ENCODE measurements at places on chromosomes 6 and 20.

DNA sequence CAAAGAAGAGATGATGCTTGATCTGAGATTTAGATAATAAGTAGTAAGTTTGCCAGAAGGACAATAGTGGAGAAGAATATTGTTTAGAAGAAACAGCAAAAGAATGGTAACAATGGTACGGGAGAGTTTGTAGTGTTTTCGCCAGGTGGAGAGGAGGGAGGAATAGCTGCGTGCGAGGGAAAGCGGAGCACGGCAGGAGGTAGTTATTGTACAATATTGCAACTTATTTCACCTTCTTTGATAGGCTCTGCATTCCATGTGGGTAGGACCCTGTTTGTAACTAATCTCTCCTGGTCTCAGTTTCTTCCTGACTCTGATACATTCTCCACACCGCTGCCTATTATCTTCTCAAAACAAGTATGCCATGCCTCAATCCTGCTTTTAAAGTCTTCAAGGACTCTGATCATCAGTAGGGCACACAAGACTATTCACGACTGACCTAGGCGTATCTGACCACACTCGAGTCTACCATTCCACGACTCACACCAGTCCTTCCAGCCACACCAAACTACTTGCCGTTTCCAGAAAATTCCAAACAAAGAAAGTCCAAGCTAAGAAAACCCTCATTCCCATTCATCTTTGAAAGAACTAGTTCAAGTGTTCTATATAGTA, 1.1 kb downstream of the PPIL4 start:
- DNase-seq = no peak

- DNase-seq = no peak
Measured at GRCh38 chr6:3297909-3298308, 39.2 kb downstream of the PSMG4 start.

GRCh38 chr6:143652841-143653331, 24.9 kb upstream of the PHACTR2 start:
- DNase-seq = no peak

DNA sequence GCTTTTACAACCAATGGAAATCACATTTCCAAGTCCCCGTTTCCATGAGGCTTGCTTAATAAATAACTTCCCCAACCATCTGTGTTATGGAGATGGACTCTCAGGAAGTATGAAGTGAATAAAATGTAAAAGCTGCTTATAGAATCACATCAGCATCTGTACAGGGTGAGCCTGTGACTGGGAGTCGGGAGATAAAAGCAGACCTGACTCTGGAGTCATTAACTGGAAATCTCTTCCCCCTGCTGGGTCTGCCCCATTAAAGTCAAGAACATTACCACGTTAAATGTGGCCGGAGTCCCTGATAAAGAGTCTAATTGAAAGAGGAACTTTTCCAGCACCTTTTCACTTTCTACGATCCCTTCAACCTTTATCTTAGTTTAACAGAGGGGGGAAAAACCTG, 368.5 kb downstream of the DOK5 start:
- DNase-seq = no peak

- DNase-seq = no peak
Measured at GRCh38 chr6:28296520-28297060, 15.2 kb downstream of the PGBD1 start.

- no peak for DNase-seq
Measured at GRCh38 chr6:40755749-40756452, 168.7 kb upstream of the LRFN2 start.

DNA sequence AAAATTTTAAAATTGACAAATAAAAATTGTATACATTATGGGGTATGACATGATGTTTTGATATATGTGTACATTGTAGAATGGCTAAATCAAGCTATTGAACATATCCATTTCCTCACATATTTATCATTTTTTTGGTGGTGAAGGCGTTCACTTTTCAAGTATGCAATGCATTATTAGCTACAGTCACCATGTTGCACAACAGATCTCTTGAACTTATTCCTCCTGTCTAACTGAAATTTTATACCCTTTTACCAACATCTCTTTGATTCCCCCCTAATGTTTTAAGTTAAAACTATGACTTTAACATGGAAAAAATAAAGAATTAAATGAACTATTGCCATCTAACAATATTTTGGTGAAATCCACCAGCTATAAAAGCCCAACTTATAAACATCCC, 65.2 kb upstream of the UST start:
- no peak for DNase-seq

DNA sequence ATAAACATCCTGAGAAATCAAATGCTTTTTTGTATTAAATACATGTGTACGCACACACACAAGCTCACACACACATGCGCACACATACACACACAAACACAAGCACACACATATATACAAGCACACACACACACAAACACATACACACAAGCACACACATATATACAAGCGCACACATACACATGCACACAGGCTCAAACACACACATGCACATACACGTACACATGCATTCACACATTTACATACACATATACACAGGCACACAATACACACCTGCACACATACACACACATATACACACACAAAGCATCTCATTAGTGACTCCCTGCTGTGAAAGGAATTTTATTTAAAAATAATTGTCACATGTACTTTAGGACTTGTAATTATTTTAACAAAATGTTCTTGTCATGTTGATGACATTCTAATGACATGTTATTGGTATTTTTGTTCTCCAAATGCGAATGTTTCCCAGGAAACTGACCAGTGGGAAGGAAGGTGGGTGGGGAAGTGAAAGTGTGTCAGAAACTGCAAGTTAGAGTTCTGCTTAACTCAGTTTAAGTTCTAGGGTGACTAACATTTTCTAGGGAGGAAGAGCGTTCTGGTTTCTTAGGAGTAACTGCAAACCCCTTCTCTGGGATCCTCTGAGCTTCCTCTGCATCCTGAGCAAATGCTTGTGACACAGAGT, 113.9 kb upstream of the ZNF217 start:
- no peak for DNase-seq

DNA sequence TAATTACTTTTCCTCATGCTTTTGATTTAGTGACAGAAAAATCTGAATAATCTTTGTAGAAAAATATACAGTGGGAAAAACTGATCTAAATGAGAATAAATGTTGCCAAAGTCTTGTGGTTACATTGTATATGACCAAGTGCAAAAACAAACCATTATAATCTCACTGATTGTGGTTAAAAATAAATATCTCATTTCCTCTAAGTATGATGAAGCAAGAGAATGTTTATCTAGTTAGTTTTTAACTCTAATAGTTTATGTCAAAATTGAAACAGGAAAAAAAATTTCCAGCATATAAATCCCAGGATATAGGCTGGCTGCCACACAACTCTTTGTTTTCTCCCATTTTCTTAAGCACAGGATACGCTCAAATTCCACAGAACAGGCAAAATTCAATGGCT, 392.7 kb upstream of the ID4 start:
- DNase-seq = no peak

DNA sequence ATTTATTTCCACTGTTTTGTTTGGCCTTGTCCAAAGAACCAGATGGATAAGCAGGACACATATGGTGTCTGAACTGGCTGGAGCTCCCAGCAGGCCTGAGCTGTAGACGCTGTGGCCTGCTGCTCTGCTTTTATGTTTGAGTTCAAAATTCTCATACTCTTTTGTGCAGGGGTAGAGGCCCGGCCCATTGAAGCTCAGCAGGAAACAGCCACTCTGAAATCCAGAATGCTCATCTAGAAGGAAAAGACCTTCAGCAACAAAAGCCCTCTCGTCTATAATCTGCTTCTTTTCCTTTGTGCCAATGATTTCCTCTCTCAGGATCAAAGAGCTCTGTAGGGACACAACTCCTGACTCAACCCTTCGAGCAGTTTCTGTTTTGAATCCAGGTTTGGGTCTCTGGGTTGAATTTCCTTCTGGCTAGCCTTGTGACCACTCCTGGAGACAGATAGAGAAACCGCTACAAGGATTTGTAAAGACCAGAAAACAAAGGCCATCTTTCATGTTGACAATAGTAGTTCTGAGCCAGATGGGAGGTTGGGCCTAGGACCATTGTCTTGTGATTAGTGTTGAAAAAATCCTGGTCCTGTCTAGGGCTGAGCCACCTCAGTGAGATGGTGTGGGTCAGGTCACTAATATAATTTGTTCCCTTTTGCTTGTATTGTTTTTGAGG, 446.7 kb downstream of the BCKDHB start:
- DNase-seq = no peak

- no peak for DNase-seq
Measured at GRCh38 chr6:111759331-111759835, 113.9 kb downstream of the FYN start.

GRCh38 chr20:32681175-32682084, 7.7 kb upstream of the C20orf203 start:
- DNase-seq = no peak

GRCh38 chr20:7792150-7792869, 147.9 kb downstream of the HAO1 start:
- DNase-seq = no peak

DNA sequence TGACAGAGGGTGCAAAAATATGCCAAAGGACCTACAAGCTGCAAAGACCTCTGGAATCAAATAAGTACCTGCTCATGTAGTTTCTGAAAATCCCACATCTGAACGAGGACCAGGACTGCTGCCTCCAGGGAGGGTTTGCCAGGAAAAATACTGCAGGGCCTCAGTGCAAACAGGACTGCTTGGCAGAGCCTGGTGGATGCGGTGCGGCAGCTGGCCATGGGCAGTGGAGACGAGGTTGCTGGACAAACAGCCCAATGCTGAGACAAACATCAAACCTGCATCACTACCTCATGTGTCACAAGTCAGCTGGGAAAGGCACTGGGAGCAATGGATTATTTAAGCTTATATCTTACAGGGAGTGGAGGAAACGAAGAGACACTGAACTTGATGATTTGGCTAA, 238.8 kb downstream of the PAX1 start:
- no peak for DNase-seq

GRCh38 chr6:17536586-17536985, 63.5 kb upstream of the FAM8A1 start:
- DNase-seq = no peak

- DNase-seq = no peak
Measured at GRCh38 chr6:95084867-95085266, 492.5 kb upstream of the MANEA start.

- DNase-seq = no peak
Measured at GRCh38 chr6:165098165-165098564, 211.2 kb downstream of the C6orf118 start.

DNA sequence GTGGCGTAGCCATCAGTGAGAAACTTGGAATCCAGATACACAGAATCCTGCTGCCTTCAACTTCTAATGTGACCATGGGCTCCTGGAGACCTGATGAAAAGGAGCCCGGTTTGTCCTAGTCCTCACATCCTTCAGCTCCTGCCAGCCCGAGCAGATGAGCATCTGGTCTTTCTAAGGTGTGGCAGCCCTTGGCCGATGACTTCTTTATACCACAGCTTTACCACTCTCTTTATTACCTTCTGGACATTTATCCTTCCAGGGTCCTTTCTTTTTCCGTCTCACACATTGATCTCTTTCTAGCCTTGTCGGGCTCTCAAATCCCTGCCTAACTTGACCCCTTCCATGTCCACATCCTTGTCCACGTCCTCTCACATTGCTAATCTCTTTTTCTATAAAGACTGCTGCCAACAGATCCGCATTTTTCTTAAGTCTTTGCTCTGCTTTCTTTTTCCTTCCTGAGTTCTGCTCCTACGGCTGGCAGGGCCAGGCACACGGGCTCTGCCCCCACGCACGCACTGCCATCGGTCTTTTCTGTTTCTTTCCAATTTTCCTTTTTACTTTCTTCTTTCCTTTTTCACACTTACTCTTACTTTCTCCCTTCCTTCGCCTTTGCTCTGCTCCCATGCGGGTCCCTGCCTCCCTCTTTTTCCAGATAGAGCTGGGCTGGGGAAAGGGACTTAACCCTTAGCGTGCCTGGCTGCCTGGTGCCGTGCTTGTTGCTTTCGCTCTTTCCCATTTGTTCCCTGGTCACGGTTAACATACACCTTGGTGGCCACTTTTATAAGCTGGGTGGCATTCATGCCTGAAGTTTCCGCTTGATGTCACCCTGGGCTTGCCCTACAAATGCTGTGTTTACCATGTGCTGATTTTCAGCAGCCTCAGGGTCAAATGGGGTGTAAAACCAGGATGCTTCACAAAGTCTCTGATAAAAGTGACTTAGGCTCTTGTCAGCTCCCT, 9.4 kb upstream of the GMPR start:
- no peak for DNase-seq

DNA sequence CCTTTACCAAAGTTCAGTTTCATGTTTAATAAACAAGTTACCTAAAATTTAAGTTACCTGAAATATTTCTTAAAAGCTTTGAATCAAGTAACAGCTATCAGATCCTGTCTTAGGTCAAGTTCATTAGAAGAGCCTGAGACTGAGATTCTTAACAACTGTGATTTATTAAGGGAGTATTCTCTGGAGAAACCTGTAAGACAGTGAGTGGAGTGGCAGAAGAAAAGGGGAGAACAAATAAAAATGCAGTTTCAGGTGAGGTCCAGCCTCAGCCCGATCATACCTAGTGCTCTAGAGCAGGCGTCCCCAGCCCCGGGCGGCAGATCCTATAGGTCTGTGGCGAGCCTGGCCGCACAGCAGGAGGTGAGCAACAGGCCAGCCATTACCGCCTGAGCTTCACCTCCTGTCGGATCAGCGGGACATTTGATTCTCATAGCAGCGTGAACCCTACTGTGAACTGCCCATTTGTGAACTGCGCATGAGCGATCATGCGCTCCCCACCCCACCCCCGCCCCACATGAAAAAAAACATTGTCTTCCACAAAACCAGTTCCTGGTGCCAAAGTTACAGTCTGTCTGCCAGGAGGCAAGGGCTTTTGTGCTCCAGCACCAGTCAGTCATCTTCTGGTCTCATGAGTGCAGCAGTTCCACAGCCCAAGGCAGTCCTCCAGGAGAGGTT, 59.2 kb upstream of the ADGRB3 start:
- DNase-seq = no peak

DNA sequence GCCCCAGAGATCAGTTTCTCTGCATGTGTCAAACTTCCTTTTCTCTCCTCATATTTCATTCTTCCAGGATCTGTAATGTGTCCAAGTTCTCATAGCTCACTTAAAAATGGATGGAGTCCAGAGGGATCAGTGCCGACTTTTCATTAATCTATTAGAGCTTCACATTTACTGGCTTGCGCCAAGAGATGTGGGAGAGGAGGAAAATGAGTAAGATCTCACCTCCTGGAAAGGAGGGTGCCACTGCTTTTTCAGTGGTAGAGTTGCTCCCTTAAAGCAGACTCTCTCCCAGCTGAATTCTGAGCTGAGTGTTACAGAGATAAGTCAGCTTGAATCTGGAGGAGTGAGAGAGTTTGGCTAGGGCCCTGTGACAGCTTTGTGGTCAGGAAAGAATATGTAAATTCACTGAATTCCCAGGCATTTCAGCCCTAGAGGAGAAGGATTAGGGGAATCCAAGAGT, 175.9 kb downstream of the SOX4 start:
- DNase-seq = no peak

- no peak for DNase-seq
Measured at GRCh38 chr6:138724015-138724414, 49.6 kb upstream of the CCDC28A start.

DNA sequence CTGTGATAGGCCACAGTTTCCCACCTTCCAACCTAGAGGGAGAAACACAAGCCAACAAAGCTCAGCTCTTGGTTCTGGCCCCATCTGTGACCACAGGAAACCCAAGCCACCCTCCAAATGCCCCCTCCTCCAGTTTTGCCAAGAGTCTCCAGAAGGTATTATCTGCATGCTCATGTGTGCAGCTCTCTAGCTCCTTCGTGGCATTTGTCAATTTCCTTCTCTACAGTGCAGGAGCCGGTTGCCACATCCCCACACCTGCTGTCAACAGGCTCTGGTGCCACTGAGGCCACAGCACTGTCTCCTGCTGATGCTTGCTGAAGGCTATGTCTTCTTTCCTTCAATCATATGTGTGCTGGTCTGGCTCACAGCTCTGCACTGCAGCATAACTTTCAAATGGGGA, 177.2 kb downstream of the CLIC5 start:
- no peak for DNase-seq
